ENCODE measurements at places on chromosomes 16 and 17.

DNA sequence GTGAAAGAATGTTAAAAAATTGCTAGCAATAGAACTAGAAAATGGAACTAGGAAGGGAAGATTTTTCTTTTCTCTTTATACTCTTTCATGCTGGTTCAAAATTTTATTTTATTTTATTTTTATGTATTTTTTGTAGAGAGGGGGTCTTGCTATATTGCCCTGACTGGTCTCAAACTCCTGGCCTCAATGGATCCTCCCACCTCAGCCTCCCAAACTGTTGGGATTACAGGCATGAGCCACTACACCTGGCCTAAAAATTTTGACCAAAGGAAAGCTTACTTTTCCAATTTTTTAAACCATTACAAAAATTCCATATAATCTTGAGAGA is 10.0 kb upstream of the TERF2 start:
- no peak for DNase-seq

DNA sequence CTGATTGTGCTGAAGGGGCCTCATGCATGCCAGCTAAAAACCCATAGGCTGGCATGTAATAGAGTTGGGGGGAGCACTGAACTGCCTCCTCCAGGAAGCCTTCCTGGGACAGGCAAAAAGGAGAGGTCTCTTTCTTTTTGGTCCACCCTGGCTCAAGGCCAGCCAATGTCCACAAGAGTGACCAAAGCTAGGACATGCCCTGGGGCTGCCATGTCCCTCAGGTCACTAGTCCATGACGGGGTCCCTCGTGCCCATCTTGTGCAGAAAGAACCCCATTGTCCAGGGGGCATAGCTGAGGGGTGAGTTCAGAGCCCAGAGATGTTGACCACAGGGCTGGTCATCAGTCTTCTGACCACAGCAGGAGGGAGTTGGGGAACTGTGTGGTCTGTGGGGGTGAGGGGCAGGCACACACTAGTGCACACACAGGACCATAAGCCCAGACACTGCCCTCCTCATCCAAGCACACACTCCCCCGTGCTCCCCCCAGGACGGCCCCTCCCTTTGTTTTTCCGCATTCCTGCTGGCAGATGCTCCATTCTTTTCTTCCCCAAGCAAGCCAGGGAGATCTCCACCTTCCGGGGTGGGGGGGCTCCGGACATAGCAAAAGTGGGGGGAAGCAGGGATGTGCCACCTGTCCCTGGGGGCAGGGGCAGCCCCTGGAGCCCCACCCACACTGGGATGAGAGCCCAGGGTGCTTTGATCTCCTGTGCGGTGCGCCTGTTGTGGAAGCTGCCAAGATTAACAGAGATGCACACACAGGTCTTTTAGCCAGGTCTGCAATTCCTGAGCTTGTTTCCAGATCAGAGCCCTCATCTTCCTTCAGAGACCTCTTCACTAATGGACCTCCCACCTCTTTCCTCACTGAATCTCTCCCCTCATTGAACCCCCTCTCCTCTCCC is 25.2 kb upstream of the PHB1 start:
- no peak for DNase-seq

DNA sequence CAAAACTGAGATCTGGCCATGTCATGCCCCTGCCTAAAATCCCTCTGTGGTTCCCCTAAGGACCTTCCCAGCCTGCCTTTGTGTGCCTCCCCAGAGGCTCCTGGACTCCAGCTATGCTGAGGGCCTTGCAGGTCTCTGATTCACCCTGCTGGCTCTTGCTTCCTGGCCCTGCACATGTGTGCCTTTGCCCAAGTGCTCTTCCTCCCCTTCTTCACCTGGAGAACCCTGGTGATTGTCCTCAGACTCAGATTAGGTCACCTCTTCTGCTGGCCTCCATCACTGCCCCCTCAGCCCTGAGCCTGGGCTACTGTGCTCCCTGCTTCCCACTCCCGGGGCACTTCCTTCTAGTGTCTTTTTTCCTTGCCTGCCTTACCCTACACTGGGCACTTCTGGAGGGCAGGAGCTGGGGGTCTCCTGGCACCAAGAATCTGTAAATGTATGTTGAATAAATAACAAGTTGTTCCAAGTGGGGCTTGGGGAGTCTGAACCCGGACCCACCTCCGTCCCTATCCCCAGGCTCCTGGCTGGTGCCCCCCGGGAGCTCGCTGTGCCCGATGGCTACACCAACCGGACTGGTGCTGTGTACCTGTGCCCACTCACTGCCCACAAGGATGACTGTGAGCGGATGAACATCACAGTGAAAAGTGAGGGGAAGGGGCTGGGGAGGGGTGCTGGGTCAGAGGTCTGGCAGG is 7.8 kb downstream of the ITGA3 start:
- DNase-seq, result no peak

- DNase-seq, result no peak
Measured at GRCh38 chr16:63067141-63067540, 1030.9 kb upstream of the CDH8 start.

DNA sequence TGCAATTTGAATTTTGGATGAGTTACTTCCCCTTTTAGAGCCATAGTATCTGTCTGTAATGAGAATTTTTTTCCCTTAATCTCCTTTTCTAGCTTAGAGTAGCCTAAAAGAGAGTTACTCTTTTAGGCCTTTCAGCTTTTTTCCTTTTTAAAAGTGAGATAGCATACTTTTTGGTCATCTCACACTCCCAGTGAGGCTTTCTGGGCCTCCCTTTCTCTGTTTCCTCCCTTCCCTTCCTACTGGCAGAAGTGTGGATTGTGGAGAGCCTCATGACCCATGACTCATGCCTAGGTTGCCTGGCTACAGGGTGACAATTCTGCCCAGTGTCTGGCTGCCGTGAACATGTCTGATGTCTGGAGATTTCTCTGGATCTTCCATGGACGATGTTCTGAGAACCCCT is 15.2 kb downstream of the KRT23 start:
- DNase-seq, result no peak

DNA sequence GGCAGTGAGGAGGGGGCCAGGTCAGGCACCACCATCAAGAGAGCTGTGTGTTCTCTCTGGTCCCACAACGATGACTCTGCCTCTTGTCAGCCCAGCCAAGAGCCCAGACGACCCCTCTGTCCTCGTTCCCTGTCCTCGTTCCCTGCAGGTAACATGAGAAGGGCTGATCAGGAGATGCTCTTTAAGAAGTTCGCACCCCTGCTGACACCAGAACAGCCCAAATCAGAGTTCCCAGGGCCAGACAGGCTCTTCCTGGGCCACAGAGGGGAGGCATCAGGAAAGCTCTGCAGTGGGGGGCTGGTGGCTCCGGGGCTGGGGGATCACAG is 13.5 kb upstream of the DNAI2 start:
- no peak for DNase-seq

DNA sequence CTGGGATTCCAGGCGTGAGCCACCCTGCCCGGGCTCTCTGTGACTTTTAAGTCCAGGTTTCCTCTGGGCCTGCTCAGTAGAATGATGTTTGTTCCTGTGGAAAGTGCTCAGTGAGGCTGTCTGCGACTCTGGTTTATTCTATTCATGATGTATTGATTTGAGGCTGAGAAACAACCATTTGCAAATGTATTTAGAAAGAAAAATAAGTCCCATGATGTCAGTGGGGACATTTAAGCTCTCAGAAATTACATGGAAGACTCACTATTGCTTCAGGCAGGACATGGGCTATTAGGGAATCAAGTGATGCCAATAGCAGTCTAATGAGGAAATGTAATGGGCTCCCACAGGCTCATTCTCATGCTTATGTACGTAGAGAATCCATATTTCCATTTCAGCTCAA is 22.2 kb upstream of the KCNG4 start:
- DNase-seq, result no peak

DNA sequence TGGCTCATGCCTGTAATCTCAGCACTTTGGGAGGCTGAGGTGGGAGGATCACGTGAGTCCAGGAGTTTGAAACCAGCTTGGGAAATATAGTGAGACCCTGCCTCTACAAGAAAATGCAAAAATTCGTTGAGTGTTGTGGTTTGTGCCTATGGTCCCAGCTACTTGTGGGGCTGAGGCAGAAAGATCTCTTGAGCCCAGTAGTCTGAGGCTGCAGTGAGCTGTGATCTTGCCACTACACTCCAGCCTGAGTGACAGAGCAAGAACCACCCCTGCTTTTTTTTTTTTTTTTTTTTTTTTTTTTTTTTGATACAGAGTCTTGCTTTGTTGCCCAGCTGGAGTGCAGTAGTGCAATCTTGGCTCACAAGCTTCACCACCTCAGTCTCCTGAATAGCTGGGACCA is 34.0 kb downstream of the ITGB3 start:
- no peak for DNase-seq

DNA sequence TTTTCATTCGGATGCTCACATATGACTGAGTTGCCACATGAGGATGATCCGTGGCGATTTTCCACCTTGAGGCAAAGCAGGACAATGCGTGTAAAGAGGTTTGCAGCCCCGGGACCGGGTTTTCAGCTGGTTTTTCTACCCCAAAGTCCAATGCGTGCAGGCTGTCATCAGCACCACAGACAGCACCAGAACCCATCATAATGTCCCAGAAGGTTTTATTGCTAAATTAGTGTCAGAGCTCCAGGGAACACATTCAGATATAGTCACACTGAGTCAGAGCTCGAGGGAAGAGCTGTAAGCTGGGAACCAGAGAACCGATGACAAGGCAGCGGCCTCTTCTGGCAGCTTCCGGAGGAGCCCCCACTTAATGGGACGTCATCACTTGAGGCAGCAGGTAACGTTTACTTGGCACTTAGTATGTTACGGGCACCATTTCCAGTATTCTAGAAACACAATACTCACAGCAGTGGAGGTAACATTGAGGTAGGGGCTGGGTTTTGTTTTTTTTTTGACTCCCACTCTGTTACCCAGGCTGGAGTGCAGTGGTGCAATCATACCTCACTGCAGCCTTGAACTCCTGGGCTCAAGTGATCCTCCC is 8.9 kb upstream of the NAGPA start:
- no peak for DNase-seq

- no peak for DNase-seq
Measured at GRCh38 chr17:82756166-82756565, 4.3 kb downstream of the TBCD start.

GRCh38 chr16:27066668-27067537 is at the start of gene C16orf82:
Gene C16orf82, plus strand, starts transcription at chr16:27066927.
- DNase-seq, result no peak

DNA sequence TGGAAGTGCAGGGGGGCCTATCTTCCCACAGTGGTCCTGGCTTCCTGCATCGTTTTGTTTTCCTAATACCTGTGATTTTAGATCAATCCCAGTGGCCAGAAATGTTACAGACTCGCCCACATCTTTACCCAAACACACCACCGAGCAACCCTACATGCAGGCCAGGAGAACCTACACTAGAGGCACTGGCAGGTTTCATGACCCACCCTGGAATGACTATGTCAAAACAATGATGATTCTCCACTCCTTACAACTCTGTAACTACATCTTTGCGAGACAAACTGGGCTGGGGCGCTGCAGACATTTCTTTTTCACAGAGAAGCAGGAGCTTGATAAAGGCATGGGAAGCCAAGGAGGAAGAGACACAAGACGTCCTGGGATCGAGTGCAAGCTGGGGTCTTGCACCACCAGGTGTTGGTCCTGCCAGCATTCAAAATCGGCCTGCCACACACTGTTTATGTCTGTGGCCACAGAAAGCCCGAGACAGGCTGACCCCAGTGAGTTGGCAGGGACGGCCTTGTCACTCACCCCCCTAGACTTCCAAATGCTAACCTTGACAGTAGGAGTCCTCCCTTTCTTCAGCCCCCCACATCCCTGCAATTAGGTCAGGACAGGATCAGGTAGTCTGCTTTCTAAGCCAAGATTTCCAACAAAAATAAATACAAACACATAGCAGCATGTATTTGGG is 32.5 kb downstream of the UBE2O start:
- no peak for DNase-seq

- DNase-seq, result no peak
Measured at GRCh38 chr16:80744856-80745255, 59.5 kb downstream of the CDYL2 start.

Data from activated gamma-delta T cell treated with anti-CD3 and anti-CD28 coated beads, Interleukin-2, amount 50 U/mL, for 16 hours (primary cell).